Panc1 (cell line): ENCODE measurements at places on chromosomes 2 and 18. TPM values are rescaled to one million over a fixed set of nuclear protein-coding genes. Genes with fewer than 3 reads are reported as not detected.

GRCh38 chr2:239768907-239769553 is 256.1 kb downstream of the NDUFA10 start:
- H3K4me1 ChIP-seq = no peaks in the 10 kb centered on the region
- no peaks in the 10 kb centered on the region; the same call in 1 of the 2 replicates for H3K27me3 ChIP-seq
- H3K4me3 ChIP-seq = no peak overlapping the region
- no peak overlapping the region for H3K27ac ChIP-seq
- no peaks in the 10 kb centered on the region for H3K36me3 ChIP-seq
- DNase-seq = no peak

DTNB gene
- total RNA-seq = 37.8 TPM

DNA sequence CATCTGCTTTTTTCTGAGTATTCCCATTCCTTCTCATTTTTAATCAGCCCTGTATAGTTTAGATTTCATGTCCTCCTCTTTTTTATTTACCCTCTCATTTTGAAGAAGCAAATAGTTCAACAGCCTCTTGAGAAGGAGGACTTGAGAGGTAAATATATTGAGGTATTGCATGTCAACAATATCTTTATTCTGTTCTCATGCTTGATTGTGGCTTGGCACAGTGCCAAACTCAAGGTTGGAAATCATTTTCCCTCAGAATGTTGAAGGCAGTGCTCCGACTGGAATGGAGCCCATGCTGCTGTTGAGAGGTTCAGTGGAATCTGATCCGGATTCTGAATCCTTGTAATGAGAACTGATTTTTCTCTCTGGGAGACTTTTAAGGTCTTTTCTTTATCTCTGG is 31.0 kb upstream of the GALNT3 start:
- no peak for DNase-seq
- H3K4me3 ChIP-seq = no peak overlapping the region
- H3K27ac ChIP-seq = no peak overlapping the region
- no peaks in the 10 kb centered on the region for H3K27me3 ChIP-seq
- H3K4me1 ChIP-seq = no peaks in the 10 kb centered on the region
- no peaks in the 10 kb centered on the region for H3K36me3 ChIP-seq

- no peak overlapping the region for H3K27ac ChIP-seq
- peaks cover 14% of the 10 kb centered on the region for H3K4me1 ChIP-seq
- DNase-seq = no peak
- H3K4me3 ChIP-seq = no peak overlapping the region
- H3K36me3 ChIP-seq = no peaks in the 10 kb centered on the region
These were observed 6.5 kb downstream of the RNF149 start for GRCh38 chr2:101302016-101302415.

SIX3 gene
- total RNA-seq = 0.21 TPM

GRCh38 chr2:79820281-79820680 is 307.4 kb downstream of the CTNNA2 start:
- H3K27ac ChIP-seq = no peak overlapping the region
- no peaks in the 10 kb centered on the region for H3K27me3 ChIP-seq
- no peaks in the 10 kb centered on the region for H3K4me1 ChIP-seq
- H3K36me3 ChIP-seq = no peaks in the 10 kb centered on the region
- no peak overlapping the region for H3K4me3 ChIP-seq
- no peak for DNase-seq
